ENCODE measurements at places on chromosomes 13 and 19.

GRCh38 chr19:35955881-35956634, 19.9 kb downstream of the LRFN3 start:
- DNase-seq: no peak

DNA sequence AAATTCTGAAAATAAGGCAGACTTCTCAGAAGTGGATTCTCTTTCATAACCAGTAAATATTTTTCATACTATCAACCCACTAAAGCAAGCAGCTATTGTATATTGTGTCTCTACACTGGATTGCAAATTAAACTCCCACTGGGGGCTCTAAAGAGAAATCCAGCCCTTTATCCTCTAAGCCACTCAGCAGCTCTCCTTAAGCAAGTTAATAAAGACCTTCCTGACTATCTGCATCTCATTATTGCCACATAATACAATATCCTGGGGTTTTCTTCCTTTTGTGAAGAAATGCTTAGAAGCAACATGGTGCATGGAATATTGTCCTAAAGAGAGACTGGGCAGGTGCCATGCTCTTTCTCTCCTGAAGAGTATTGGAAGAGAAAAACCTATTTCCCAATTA, 521.3 kb downstream of the MYO16 start:
- no peak for DNase-seq

DNA sequence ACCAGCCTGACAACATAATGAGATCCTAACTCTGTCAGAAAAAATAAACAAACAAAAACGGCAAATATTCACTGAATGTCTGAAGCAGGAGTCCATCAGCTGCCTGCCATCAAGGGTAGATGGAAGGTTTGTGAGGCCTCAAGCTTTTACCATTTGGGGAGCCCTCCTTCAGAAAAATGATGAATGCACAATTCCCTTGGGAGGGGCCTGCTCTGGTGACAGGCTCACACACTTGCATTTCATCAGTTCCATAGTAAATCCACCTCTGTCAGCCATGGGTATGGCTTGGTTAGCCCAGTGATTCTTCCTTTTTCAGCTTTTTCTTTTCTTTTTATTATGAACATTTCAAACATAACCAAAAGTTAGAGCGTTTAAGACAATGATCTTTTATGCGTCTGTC, 26.3 kb upstream of the KATNAL1 start:
- DNase-seq: no peak

DNA sequence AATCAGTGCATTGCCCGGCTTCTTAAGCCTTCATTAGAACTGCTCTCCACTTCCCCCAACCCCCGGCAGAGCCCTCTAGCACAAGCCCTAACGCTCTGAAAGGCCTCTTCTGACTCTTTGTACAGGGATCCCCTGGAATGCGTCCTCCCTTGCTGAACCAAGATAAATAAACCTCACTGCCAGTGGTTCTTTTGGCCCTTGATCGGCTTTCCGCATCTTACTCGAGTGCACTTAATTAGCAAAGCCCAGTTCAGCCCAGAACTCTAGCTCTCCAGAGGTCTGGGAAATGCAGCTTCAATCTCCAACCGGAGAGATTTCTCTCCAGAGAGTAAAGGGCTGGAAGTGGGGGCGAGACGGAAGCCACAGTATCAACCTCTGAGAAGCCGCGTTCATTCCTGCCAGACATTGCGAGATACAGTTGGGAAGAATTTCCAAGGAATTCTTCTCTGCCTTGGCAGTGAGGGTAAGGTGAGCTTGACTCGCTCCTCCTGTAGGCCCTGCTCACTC, 8.7 kb upstream of the ZNF444 start:
- DNase-seq: no peak

DNA sequence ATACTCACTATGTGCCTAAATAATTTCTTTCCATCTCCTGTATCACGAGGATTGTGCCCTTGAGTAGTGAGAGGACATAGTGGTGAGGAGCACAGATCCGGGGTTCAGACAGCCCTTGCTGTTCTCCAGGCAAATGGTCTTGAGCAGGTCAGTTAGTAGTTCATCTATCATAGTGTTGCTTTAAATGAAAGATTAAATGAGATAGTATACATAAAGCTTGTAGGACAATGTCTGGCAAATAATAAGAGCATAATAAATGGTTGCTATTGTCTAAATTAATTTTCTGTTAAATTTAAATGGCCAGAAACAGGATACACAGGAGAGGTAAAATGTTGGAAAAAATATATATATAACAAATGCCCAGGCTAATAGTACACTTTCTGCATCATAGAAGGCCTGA, 23.4 kb downstream of the FAM124A start:
- DNase-seq: no peak

- no peak for DNase-seq
These were observed 63.5 kb upstream of the SPATA13 start for GRCh38 chr13:24097064-24097463.

- no peak for DNase-seq
These were observed 576 bp downstream of the DOT1L start for GRCh38 chr19:2164020-2164998.

- peak; percentile 92 for DNase-seq
These were observed 3.6 kb downstream of the PRMT1 start for GRCh38 chr19:49680421-49681351.

DNA sequence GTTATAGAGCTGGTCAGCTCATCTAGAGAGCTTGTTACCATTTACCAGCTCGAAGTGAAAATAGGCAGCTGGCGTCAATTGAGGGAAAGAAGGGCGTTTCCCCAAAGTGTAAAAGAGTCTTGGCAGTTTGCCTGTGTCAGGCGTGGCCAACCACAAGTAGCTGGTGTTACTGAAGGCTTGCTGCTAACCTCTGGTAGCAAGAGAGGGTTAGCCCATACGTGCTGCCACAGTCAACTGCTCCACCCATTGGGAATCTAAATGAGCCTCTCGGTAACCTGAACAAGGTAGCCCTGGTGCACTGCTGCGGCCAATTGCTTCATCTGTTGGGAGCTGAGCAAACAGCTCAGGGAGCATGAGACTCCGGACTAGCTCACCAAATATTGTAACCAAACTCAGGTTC, 314.9 kb upstream of the SLITRK5 start:
- DNase-seq: no peak

- DNase-seq: no peak
These were observed 324.1 kb upstream of the PCDH9 start for GRCh38 chr13:67554286-67554685.

- DNase-seq: no peak
These were observed 293.7 kb downstream of the POU4F1 start for GRCh38 chr13:78309497-78310180.

DNA sequence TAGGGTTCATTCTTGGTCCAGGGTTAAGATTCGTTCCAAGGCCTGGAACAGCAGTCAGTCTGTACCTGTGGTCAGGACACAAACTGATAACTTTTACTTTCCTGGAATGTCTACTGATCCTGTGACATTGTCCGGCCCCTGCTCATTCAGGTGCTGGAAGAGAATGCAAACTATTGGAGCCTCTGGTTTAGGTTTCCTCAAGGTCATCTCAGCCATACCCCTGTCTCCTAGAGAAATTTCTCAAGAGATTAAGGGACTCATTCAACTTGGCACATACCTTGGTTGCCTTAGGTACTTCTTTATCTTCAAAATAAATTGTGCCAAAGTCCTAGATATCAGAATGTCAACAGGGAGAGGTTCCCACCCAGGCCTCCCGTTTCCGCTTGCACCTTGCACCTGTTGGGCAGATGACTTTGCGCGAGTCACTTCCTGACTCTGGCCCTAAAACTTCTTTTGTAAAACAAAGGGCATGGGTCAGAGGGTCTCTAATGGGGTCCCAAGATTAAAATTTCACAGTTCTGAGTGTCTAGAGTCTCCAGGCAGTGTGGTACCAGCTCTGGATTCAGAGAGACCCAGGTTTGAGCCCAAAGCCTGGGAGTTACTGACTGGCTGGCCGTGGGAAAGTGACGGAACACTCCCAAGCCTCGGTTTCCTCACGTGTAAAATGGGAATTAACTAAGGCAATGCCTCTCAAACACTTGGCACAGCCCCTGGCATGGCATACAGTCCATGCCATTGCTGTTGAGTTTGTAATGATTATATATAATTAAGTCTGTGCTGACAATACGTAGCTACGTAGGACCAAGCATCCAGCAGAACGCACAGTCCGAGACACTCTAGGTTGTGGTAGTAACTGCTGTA, 25.8 kb upstream of the CYP2S1 start:
- DNase-seq: no peak

GRCh38 chr19:49872245-49873128, 4.7 kb downstream of the AKT1S1 start:
- no peak for DNase-seq

- no peak for DNase-seq
These were observed 6.6 kb upstream of the CD79A start for GRCh38 chr19:41870401-41870873.

DNA sequence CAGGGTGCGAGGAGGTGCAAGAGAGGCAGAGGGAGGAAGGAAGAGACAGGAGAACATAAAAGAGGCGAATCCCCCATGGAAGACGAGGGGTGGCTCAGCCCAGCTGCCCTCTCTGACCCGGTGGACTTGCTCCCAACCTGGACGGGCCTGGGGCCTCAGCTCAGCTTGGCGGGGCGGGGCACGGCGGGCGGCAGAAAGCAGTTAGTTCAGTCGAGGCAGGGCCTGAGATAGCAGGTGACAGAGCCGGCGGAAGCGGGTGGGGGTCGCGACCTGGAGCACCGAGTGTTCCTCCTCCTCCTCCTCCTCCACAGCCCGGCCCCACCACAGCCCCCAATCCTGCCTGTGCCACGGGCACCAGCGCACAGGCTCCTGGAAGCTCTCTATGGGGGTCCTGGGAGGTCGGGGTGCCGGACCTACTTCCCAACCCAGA, 7.0 kb upstream of the CACTIN start:
- DNase-seq: no peak

- DNase-seq: no peak
These were observed 179.2 kb upstream of the ZNF507 start for GRCh38 chr19:32166238-32166637.

DNA sequence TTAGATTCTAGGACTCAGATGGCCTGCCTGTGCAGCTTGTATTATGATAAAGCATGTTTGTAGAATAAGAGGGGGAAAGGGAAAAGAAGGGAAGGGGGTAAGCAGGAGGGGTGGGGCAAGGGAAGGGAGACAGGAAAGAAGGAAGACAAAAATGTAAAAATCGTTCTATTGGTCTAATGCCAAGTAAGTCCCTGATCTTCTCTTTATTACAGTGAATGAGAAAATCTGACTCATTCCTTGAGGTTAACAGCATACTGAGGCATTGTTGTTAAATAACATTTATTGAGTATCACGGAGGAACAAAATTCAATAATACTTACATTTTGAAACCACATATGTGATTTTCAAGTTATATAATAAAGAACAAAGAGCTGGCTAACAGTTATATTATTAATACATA, 1534.7 kb downstream of the OLFM4 start:
- no peak for DNase-seq

- DNase-seq: no peak
These were observed 93.2 kb downstream of the TEX29 start for GRCh38 chr13:111413407-111414187.

DNA sequence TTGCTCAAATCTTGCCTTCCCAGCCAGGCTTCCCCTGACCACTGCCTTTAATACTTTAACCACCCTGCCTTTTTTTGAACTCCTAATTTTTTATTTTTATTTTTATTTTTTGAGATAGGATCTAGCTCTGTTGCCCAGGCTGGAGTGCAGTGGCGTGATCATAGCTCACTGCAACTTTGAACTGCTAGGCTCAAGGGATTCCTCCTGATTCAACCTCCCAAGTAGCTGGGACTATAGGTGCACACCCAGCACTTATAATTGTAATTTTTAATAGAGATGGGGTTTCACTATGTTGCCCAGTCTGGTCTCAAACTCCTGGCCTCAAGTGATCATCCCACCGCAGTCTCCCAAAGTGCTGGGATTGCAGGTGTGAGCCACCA, 21.7 kb upstream of the FBXO27 start:
- no peak for DNase-seq

Measured in activated T-helper 1 cell treated with anti-CD3 and anti-CD28 coated beads, Interleukin-2, amount 50 U/mL, for 16 hours (primary cell).